Stimulated activated CD4-positive, alpha-beta T cell treated with anti-CD3 and anti-CD28 coated beads, Interleukin-12 subunit alpha, Interleukin-12 subunit beta, amount 100 ng/mL, for 4 hours (primary cell): ENCODE measurements at places on chromosomes 3 and 15.

DNA sequence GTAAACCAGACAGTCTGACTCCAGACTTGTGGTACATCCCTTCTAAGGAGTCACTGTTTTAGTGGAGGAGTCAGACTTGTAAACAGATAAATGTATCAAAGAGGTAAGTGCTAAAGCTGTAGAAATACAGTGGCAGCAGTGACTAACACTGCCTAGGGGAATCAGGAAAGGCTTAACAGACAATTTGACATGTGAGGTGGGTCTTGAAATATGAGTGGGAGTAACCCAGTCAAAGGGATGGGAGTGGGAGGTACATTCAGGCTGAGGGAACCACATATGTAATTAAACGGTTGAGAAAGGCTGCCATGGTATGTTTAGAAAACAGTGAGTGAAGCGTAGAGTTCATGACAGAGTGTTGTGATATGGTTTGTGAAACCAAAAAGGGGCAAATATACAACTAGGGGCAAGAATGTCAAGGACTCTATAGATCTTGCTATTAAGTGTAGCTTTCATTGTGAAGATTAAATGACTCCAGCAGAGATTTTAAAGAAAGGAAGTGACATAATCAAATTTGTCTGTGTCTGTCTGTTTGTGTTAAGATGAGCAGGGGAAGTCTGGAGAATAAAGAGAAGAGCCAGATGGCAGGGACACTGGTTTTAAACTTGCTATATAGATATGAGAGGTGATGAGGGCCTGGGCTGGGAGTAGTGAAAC is 11.2 kb upstream of the ALCAM start:
- no peak for DNase-seq

DNA sequence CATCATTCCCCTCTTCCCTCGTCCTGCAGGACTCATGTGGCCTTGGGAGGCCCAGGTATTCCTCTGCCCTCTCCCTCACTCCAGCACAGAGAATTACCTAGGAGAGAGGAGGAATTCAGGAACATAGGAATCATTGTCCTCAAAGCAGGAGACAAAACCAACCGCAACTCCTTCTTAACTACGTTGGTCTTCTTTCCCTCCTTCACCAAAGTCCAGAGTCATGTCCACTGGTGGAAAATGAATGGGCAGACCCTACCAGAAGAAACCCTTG is 55.0 kb upstream of the SKOR1 start:
- DNase-seq: no peak

DNA sequence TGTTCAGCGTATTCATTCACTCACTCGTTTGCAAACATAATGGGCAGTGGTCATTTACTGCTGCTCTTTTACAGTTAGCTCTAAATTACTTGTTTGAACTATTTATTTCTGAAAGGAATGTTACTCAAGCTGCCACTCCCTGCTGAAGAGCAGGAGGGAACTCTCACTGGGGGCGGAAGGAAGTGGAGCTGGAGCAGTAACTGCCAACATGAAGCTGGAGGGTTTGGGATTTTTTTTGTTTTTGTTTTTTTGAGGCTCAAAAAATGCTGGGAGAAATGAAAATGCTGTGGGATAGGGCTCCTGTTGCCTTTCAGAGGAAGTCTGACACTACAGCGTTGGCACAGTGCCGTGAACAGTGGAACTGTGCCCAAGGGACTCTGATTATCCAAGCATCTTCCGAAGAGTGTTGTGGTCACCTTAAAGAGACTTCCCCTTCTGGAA is 44.1 kb downstream of the SENP2 start:
- no peak for DNase-seq

GRCh38 chr3:102712896-102713295 is 278.1 kb downstream of the ZPLD1 start:
- DNase-seq: no peak

DNA sequence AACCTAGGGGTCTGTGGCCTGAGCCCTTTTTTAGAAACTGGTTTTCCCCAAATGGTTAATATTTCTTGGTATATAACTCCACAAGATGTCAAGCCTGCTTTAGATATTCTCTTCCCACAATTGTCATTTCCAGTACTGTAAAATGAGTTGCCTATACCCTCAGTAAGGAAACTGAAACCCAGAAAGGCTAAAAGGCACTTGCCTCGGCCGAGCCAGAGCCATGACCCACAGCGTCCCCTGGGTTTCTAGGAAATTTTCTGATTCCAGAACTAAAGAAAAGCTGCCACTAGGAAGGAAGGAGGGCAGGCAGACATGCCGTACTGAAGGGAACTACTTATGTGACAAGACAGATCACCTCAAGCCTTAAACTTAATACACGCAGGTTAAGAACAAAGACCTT is 59.1 kb downstream of the ATP8B4 start:
- DNase-seq: no peak

- DNase-seq: peak; percentile 1
Observed at GRCh38 chr3:129794311-129795185, 99.0 kb downstream of the TMCC1 start.

DNA sequence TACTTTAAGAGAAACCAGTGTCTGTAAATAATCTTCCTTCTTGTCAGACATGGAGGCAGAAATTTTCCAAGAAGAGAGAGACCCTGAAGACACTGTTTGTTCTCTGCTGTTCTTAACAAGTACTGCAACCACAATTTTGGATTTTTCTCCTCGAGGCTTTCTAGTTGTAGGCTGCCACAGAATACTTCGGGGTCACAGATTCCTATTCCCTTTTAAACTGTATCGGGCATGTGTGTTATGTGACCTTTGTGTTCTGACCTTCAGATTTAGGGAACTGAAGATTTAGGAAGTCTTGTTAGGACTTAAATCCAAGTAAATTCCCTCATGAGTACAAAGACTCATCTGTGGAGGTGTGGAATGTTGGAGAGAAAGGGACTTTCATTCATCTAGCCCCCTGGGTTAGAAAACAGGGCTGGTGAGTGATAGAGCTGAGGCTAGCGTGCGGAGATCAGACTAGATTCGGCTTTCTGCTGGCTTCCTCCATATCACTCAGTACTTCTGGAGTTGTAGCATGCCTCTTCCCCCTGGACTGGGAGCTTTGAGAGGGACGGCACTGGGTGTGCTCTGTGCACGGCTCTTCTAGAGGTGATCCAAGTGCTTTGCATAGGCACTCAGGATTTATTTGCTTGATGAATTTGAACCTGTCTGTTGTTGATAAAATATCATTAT is 237.0 kb downstream of the LPP start:
- DNase-seq: no peak

DNA sequence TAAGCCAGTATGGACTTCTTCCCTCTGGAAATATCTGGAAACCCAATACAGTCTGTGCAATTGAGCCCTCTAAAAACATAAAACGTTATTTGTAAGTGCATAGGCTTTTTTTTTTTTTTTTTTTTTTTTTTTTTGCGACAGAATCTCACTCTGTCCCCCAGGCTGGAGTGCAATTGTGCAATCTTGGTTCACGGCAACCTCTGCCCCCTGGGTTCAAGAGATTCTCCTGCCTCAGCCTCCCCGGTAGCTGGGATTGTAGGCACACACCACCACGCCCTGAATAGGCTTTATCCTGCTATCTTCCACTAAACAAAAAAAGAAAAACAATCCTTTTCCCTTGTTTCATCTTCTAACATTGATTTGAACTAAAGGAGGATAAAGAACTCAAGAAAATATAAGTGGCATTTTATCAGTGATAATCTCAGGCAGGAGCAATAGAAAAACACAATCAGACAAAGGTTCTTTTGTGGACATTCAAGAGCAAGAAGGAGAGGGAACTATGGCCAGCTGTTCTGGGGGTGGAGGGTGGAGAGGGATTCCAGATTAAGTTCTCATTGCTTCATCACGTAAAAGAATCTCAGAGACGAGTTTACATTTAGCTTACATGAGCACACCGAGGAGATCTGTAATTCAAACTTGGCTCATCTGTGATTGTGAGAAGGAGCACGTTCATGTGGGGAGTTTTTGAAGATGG is 68.6 kb downstream of the ITGB5 start:
- no peak for DNase-seq

DNA sequence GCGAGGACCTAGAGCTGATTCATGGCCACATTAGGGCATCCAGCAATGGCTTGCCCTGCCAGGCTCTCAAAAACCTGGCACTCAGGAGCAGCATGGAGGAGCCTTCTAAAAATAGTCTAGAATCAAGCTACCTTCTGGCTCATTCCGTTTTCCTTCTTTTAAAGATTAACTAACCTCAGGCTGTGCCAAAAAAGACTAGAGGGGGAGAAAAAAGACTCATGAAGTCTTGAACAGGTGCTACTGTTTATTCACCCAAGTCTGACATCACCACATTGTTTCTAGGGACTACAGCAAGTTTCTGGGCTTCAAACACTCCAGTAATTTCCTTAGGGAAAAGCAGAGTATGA is 125.8 kb downstream of the TNIK start:
- no peak for DNase-seq

DNA sequence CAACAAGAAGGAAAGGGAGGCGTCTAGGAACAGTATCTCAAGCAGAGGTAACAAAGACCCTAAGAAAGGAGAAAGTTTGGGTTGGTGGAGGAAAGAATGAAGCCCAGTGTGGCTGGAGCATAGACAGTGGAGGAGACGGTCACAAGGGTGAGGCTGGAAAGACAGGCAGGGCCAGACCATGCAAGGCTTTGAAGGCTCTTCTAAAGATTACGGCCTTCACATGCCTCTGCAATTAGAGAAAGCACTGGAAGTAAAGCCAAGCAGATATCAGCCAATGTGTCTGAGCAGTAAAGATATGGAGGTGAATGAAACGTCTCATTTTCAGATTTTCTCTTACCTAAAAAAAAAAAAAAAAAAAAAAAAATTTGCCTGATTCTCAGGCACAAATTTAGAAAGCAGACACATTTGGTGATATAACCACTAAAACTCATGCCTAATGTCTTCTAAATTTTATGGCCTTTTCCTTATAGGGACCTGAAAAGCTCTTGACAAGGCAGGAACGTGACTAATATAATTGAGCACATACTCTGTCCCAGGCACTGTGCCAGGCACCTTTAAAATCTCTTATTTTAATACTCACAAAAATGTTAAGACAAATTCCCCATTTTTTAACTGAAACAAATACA is 184.1 kb downstream of the MECOM start:
- no peak for DNase-seq

- DNase-seq: peak; percentile 62
Observed at GRCh38 chr3:15271785-15272381, 60.5 kb downstream of the SH3BP5 start.

DNA sequence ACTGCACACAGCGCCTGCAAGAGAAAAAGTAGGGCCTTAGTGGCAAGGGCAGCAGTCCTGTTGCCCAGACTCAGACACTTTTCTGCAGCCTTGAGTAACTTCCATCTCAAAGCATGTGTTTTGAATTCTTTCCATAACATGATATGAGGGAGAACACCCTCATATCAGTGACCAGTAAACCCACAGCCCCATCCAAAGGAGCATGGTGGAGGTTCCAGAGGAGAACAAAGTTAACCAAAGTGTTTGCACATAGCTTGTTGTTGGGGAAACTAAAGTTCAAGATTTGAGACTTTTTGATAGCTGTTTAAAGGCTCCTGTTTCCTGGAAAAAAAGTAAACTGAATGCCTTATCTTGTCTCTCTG is 74.2 kb downstream of the OCA2 start:
- DNase-seq: no peak

GRCh38 chr3:59737241-59737640 is 687.4 kb upstream of the CFAP20DC start:
- DNase-seq: no peak

DNA sequence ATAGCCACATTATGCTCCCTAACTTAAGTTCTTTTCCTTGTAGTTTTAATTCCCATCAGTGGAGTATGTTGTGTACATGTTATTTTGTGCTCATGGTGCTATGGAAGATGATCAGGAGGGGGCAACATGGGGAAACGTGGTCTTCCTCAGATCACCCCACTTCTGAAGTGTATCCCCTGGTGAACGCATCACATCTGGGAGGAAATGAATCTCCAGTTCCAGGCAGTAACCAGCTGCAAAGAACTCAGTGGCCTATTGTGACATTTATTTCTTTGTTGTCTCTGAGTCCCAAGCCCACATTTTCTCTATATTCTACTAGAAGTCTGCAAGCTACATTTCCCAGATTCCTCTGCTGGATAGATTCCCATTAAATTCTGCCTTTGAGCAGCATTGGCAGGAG is 217.0 kb downstream of the SATB1 start:
- no peak for DNase-seq

DNA sequence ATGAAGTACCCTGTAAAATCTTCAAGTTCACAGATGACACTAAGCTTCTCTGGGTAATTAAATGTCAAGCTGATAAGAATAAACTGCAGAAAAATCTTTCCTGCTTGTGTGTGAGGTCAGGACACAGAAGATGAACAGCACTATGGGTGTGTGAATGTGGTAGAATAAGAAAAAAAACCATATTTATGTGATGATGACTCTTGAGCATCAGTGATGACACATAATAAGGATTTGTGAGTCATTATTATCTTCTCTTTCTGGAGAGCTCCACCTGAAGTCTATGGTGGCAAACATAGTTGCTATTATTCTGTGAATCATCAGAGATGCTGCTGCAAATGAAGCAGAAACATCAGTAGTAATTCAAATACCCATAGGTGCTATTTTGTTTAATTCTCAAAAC is 422.4 kb downstream of the DIPK2A start:
- no peak for DNase-seq

- no peak for DNase-seq
Observed at GRCh38 chr3:148697306-148698189, at the start of gene AGTR1. Gene AGTR1, plus strand, starts transcription at chr3:148697903. Its CDS starts 43,133 bp downstream, at chr3:148741036.

GRCh38 chr15:68163191-68163590 is 41.9 kb downstream of the CALML4 start:
- no peak for DNase-seq

DNA sequence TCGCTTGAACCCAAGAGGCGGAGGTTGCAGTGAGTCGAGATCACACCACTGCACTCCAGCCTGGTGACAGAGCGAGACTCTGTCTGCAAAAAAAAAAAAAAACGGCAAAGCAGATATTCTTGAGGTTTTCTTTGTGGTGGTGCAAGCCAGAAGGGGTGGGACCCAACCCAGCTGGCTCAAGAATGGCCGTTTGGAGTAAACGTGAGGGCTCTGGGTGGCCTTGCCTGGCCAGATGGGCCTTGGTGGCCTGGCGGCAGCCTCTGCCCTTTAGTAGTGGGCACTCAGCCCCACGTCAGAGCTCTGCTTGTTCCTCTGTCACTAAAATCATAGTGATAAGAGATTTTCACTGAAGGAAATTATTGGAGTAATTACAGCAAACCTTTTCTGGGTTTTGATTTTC is 50.5 kb downstream of the ATP1B3 start:
- DNase-seq: no peak

DNA sequence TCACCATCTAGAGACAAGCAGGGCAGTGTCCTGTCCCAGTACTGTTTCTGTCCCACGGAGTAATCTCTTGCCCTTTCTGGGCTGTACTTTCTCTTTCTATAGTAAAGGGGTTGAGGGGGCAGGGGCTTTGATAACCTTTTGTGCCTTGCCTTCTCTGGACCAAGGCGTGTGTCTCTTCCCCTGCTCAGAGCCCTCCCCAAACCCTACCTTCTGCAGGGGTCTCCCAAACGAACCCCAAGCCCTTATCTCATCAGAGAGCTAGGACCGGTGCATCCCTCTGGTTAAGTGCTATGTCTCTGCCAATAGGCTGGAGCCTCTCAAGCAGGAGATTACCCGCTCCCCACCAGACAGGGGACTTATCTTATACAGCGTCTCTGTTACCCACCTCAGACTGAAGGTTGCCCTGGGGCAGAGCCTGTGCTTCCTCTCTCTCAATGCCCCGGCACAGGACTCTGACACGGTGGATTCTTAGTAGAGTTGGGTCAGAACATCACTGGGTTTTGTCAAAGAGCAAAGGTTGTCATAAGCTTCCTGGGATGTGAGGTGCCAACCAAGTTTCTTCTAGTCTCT is 2.9 kb downstream of the PLEKHO2 start:
- no peak for DNase-seq

- no peak for DNase-seq
Observed at GRCh38 chr15:37262922-37263608, 162.7 kb upstream of the MEIS2 start.
